Upper lobe of right lung (tissue), 1 donor: ENCODE measurements at places on chromosomes 12 and 14.
A peak's percentile ranks its signal among the peaks of the same experiment; 100 is the strongest.

DNA sequence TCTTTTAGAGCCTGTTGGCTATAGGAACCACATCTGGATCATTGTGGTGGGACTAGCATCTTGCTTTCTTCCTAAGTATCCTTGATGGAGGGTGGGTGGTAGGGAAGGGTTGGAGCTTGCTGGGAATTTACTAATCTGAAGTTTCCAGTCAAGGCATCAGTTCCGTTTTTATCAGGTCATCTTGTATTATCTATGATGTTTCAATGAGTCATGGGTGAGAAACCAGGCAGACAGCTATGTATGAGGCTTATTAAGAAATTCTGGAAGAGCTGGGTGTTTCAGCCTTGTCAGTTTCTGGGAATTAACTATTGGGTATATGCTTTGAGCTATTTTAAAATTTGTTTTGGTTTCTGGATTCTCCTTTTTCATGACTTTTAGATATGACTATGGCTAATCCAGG, 11.3 kb downstream of the TSFM start:
- DNase-seq = no peak

DNA sequence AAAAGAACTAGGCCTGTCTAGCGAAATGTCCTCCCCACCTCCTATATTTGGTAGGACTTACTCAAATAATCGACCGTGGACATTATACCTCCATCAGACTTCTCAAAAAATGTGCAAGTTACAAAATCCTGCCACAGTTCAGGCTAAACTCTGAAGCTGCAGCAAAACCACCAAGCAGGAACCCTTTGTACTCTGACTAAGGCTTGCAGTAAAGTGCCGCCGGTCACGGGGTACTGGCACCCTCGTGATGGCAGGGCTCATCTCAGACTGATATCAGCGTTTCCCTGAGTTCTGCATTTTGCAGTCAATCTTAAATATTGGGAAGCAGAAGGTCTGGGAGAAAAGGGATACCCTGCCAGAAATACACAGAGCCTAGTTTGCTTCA, 17.1 kb downstream of the SLC11A2 start:
- peak; percentile 88 for DNase-seq

DNA sequence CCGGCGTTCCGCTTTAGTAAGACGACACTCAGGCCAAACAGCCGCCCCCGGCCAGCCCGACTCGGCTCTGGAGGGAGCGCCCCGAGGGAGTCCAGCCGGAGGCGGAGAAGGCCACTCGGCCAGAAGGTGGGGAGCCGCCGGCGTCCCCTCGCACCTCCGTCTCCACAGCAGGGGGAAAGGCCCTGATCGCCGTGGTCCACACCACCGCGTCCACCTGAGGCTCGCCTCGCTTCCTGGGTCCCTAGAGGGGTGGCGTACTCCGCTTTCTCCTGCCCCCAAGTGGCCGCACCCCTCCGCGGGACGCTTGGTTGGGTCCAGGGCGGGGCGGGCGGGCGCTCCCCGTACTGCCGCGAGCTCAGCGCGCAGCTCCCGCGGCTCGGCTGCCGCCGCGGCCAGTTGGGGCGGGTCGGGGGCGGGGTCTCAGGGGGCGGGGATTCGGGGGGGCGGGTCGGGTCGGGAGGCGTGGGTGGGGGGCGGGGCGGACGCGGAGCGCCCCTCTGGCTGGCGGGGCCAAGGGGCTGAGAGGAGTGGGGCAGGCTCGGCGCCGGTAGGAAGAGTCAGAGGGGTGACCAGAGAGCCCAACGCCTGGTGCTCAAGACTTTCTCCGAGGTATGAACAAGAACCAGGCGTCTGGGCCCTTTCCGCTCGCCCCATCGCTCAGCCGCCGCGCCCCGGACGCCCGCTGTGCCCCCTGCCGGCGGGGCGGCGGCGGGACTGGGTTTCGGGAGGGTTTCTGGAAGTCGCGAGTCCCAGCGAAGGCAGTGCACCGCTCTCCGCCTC, at the start of gene FRMD6:
Gene FRMD6 (plus strand): TSS at position 523 of the 780 bp plus-strand sequence. CDS start 37,927 bp downstream, outside the sequence.
- DNase-seq = peak; percentile 92

DNA sequence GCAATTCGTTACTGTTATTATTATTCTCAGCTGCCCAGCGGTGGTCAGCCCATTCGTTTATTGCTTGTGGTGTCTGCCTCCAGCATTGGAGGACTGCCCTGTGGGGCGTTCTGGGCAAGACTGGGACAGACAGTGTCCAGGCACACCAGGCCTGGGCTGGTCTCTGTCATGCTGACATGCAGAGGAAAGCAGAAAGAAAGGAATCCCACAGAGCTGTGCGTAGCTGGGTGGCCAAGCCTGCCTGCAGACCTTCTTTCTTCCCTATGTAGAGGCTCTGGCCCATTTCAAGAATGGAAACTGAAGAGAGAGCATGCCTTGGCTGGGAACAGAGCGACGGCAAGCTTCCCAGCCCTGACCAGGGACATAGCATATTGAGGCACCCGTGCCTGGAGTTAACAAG, 525.3 kb upstream of the TBX3 start:
- no peak for DNase-seq

- DNase-seq = peak; percentile 85
Measured at GRCh38 chr12:109827566-109828550, 5.3 kb downstream of the TRPV4 start.

GRCh38 chr12:91577586-91578539, 395.2 kb upstream of the DCN start:
- DNase-seq = no peak

DNA sequence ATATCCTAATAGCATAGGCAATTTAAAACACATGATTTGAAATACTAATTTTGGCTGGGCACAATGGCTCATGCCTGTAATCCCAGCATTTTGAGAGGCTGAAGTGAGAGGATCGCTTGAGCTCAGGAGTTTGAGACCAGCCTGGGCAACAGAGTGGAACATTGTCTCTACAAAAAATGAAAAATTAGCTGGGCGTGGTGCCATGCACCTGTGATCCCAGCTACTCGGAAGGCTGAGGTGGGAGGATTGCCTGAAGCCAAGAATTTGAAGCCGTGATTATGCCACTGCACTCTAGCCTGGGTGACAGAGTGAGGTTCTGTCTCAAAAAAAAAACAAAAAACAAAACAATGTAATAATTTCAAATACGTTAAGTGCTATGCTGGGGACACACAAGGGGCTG, 83.3 kb downstream of the SSPN start:
- DNase-seq = no peak

GRCh38 chr14:62329427-62329826, 567.2 kb downstream of the SNAPC1 start:
- no peak for DNase-seq

DNA sequence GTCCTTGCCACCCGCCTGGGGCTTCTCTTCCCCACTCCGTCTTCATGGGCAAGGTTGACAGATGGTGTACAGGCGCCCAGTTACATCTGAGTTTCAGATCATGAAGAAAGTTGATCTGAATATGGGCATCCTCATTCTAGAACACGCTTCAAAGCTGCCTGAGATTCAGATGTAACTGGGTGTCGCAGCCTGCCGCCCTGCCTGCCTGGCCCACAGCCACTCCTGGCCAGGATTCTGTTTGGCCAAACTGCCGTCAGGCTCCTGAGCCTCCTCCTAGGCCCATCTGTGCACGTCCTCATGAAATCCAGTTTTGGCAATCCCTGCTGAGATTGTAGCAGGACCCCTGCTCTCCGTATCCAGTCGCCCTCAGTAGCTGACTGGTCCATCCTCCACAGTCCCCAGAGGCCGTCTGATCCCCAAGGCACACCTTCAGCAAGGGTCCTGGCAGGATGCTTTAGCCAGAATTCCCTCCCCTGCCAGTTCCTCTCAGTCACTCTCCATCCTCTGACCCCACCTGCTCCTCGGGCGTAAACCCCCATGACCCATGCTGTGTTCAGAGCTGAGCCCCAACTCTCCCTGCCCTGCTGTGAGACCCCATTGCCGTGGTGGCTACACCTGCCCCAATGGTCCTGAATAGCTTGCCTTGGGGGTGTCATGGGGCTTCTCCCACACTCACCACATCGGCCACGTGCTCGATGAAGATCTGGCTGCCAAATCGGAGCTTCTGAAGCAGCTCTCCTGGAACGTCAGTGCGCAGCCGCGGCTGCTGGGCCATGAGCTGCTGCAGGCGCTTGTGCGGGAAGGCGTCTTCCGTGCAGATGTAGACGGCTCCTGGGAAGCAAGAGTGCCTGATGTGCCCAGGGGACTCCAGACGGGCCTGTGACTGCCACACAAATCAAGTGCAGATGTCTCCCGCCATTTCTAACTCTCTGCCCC, 12.5 kb downstream of the XRCC3 start:
- no peak for DNase-seq

GRCh38 chr14:75297411-75298040, 18.9 kb downstream of the FOS start:
- DNase-seq = peak; percentile 53

GRCh38 chr14:87443787-87444186, 549.2 kb downstream of the GALC start:
- DNase-seq = no peak

DNA sequence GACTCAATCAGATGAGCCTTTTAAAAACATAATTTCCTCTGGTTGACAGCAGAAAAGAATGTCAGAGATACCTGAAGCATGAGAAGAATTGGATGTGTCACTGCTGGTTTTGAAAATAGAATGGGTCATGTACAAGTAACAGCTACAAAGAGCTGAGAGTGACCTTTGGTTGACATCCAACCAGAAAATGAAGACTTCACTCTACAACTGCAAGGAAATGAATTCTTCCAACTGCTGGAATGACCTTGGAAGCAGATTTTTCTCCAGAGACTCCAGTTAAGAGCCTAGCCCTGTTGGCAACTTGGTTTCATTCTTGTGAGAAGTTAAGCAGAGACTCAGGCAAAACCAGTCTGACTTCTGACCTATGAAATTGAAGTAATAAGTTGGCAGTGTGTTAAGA, 505.9 kb downstream of the SLC16A7 start:
- DNase-seq = no peak

GRCh38 chr14:88879022-88879421, 54.6 kb downstream of the TTC8 start:
- no peak for DNase-seq

DNA sequence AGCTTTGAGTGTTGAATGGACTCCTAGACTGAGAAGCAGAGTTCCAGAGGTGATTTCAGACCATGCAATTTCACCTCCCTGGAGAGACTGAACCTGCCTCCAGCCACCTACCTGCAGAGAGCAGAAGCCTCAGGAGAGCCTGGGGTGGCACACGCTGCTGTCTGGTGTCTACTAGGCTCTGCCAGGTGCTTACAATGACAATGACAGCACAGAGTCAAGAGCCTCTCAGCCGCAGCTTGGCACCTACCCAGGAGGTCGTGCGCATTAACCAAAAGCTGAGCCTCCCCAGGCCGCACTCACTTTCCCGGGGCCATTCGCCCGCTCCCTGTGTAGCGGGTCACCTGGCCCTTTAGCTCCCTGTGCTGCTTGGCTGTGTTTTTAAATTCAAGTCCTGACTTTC, 63.2 kb downstream of the TESC start:
- DNase-seq = no peak

DNA sequence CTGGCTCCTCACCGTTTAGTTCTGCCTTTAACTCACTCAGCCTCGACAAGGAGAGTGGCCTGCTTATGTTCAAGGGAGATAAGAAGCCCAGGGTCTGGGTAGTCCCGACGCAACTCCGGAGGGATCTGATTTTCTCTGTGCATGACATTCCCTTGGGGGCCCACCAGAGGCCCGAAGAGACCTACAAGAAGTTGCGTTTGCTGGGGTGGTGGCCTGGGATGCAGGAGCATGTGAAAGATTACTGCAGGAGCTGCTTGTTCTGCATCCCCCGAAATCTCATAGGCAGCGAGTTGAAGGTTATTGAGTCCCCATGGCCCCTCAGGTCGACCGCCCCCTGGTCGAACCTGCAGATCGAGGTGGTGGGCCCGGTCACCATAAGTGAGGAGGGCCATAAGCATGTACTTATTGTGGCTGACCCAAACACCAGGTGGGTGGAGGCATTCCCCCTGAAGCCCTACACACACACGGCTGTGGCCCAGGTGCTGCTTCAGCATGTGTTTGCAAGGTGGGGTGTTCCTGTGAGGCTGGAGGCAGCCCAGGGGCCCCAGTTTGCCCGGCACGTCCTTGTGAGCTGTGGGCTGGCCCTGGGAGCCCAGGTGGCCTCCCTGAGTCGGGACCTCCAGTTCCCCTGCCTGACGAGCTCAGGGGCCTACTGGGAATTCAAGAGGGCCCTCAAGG, 13.1 kb downstream of the CBLN3 start:
- no peak for DNase-seq

GRCh38 chr12:128069359-128069997, 197.5 kb upstream of the TMEM132C start:
- DNase-seq = no peak

GRCh38 chr14:104030958-104031357, 54.5 kb upstream of the ASPG start:
- no peak for DNase-seq

DNA sequence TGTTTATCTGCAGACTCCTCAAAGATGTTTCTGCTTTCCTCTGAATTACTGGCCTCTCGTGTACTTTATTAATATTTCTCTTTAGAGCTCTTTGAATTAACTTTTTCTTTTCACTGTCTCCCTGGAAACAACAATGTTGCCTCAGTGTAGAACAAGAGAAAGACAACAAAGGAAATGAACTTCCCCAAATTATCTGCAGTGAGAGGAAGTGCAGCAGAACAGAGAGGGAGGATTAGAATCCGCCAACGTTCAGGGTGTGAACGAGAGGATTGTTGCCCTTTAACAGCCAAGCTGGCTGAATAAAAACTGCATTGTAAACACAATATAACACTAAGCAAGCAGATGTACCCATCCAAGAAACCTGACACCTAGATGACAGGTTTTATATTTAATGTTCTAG, 375.9 kb downstream of the GALC start:
- no peak for DNase-seq

- no peak for DNase-seq
Measured at GRCh38 chr14:73252491-73253322, 15.4 kb downstream of the PAPLN start.

- DNase-seq = no peak
Measured at GRCh38 chr14:32728976-32729375, 209.7 kb upstream of the NPAS3 start.

- peak; percentile 18 for DNase-seq
Measured at GRCh38 chr14:95559203-95559602, 24.4 kb downstream of the GLRX5 start.

GRCh38 chr12:19810213-19810612, 370.9 kb downstream of the AEBP2 start:
- no peak for DNase-seq

- DNase-seq = no peak
Measured at GRCh38 chr12:25101092-25101445, 93.9 kb downstream of the DNAI7 start.

DNA sequence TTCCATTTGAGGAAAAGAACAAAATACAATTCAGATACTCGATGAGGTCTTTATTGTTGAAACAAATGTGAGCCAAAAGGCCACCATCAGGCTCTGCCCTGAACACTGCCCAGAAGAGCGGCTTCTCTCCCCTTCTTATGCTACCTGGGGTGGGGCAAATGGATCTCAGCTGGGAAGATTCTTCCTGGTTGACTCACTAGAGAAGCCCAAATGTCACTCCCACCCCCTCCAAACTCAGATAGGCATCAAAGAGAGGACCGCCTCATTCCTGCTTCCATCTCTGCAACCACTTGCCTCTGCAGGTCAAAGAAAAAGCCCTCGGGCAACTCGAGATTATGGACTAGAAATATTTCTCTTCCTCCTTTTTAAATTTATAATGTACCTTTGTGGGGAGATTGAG, 55.8 kb downstream of the TBX3 start:
- no peak for DNase-seq
